ENCODE measurements at places on chromosomes 16 and 17.
A peak's percentile ranks its signal among the peaks of the same experiment; 100 is the strongest.

DNA sequence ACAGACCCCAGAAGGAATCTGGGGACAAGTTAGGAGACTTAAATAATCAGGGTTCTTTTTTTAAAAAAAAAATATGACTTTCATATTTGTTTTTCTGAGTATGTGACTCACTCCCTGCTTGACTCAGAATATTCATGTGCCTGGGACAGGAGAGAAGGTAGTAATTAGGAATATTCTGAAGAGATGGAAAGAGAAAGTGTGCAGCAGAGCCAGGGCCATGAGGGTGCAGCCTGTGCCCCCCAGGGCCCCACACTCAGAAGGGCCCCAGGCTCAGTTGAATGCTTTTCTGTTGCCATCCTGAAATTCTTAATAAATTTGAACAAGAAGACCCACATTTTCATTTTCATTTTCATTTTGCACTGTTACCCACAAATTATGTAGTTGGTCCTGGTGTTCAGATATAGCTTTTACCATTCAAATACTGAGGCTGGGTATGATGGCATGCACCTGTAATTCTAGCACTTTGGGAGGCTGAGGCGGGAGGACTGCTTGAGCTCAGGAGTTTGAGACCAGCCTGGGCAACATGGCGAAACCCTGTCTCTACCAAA, 11.5 kb upstream of the LONP2 start:
- no peak for DNase-seq

- DNase-seq = peak; percentile 1
Measured at GRCh38 chr16:85395207-85395912, 217.8 kb upstream of the GSE1 start.

DNA sequence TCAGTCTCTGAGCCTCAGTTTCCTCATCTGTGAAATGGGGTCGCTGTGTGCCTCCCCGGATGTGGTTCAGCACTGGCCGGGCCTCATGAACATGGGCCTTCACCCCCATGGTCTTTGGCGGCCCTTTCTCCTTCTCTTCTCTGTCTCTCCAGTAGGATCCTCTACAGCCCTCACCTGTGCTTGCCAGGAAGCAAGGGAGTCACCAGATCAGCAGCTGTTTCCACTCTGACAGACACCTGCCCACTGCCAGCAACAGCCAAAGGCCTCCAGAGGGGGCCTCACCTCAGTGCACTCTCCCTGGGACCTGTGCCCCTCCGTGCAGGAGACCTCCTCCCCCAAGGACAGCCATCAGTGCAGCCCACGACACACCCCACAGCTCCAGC, 89.4 kb downstream of the C16orf78 start:
- DNase-seq = peak; percentile 42

DNA sequence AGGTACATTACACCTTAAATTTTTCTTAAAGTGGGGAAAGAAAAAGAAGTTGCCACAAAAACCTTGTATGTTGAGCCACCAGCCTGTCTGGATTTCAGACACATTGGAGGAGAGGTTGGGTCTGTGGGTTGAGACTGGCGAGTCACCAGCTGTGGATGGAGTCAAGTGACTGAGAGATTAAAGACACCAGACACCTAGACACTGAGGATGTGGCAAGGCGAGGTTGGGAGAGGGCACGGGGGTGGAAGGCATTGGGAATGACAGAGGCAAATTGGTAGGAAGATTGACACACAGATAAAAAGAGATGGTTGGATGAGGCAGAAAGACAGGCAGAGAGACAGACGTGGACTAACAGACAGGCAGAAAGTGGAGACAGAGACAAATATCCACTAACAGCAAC, 49.6 kb downstream of the KCNJ12 start:
- no peak for DNase-seq

- no peak for DNase-seq
Measured at GRCh38 chr16:68289202-68289601, 21.5 kb downstream of the SLC7A6OS start.

GRCh38 chr17:40556884-40557414, 8.3 kb downstream of the CCR7 start:
- DNase-seq = peak; percentile 20

DNA sequence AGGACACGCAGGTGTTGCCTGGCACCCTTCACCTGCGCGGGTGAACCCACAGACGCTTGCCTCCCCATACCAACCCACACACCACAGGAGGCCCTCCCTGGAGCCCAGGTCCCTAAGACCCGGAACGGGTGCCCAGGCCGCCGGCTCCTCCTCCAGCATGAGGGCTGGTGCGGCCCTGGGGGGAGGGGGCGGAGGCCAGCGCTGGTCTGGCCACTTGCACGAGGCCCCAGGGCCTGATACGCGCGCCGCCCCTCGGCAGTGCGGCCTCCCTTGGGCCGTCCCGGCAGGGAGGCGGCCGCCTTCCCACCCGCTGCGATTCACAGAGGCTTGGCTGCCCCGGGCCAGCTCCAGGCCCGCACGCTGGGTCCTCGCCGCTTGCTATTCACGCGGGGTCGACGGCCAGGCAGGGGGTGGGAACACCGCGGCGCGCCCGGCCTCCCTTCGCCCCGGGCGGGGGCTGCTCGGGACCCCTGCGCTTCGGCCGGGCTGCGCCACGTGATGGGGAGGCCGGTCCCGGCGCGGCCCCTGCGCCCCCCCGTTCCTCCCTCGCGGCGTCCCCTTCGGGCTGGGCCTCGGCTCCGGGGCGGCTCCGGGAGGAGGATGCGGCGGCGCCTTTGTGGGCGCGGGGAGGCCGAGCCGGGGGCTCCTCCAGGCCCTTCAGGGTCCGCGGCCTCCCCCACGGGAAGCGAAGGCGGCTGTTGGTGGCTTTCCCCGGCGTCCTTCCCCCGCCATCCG, 685 bp downstream of the FASN start:
- peak; percentile 52 for DNase-seq
